Fibroblast of skin of scalp (primary cell): ENCODE measurements at places on chromosomes 12 and 14.

DNA sequence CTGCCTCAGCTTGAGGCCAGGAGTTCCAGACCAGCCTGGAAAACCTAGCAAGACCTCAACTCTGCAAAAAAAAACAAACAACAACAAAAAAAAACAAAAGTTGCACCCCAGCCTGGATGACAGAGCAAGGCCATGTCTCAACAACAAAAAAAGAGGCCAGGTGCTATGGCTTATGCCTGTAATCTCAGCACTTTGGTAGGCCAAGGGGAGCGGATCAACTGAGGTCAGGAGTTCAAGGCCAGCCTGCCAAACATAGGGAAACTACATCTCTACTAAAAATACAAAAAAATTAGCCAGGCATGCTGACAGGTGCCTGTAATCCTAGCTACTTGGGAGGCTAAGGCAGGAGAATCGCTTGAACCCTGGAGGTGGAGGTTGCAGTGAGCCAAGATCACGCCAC is 6.5 kb upstream of the SLC2A14 start:
- DNase-seq: no peak

GRCh38 chr14:99121319-99121875 is 150.6 kb downstream of the BCL11B start:
- no peak for DNase-seq

GRCh38 chr14:60161196-60162107 is 3.7 kb downstream of the DHRS7 start:
- no peak for DNase-seq

- no peak for DNase-seq
Measured at GRCh38 chr12:10110256-10110844, 11.6 kb upstream of the CLEC1A start.

DNA sequence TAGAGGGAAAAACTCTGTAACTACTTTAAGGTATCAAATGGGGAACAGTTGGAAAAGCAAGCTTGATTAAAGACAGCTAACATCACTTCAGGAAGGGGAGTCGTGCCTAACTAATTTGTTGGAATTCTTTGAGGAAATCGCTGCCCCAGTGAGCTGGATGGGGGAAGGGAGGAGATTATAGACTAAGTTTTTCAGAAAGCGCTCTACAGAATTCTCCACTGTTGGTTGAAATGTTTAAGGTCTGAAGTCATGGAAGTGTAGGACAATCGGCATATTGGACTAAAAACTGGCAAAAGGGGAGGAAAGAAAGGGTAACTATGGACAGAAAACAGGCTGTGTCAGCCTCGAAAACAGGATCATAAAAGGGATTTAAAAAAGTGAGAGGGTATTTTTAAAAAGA is 229.9 kb upstream of the HMGA2 start:
- peak; percentile 82 for DNase-seq

DNA sequence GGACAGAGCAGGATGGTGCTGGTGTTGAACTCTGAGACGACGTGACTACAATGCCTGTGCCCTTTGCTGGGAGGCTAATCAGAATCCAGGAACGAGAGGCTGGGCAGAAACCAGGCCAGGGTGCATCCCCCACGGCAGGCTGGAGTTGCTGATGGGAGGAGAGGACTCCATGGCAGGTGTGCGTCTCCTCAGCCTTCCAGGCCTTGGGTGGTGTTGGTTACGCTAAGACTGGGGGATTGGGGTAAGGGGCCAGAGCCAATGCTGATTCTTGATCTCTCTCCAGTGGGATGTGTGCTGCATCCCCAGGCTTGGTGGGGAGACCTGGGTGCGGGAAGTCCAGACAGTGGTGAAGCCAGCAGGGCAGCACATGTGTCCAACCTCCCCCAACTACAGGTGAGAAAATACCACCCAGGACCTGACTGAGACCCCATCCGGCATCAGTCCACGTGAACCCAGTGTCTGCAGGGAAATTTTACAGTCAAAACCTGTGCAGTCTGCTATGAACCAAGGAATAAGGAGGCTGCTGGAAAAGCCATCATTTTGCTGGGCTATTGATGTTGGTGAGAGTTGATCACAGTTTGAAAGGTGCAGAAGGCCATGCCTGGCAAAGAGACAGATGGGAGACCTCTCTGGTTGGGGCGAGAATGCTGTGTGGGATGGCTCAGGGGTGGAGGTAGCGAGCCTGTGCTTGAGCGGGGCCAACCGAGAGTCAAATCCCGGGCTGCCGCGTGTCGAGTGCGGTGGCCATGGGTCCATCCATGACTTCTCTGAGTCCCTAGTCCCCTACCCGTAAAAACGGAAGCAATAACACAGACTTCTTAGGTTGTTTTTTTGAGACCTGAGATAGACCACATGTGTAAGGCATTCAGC is 89.8 kb downstream of the NTF3 start:
- no peak for DNase-seq

- DNase-seq: no peak
Measured at GRCh38 chr14:106879241-106879640, 1352.9 kb downstream of the TMEM121 start.

DNA sequence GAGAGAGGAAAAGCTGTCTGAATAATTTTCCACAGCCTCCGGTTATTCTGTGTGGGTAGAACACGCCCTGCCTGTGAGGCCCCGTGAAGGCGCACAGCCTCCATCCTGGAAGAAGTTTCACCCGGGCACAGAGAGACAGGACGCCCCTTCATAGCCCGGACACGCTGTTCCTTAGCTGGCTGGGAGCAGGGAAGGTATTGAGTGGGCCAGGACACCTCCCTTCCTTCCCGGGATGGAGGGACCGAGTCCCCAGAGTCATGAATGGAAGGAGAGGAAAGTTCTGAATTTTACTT is 135.5 kb downstream of the GCH1 start:
- no peak for DNase-seq

DNA sequence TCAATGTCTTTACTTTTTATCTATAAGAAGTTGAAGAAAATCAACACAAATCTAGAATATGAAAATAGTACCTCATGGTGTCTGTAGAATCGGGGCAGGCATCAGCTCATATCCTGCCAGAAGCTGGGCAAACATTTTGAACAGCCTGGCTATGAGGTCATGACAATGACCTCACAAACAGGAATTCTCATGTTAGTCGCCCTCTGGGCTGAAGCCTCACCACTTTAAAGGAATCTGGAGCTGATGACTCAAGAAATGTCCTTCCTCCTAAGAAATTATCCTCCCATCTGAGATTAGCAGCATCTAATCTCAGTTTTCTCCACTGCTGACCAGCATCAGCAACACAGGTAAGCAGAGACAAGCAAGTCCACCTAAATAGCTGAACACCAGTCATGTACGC is 27.1 kb downstream of the CLIP1 start:
- DNase-seq: peak; percentile 78

- DNase-seq: no peak
Measured at GRCh38 chr12:99670635-99671034, 23.1 kb downstream of the GARIN6 start.

DNA sequence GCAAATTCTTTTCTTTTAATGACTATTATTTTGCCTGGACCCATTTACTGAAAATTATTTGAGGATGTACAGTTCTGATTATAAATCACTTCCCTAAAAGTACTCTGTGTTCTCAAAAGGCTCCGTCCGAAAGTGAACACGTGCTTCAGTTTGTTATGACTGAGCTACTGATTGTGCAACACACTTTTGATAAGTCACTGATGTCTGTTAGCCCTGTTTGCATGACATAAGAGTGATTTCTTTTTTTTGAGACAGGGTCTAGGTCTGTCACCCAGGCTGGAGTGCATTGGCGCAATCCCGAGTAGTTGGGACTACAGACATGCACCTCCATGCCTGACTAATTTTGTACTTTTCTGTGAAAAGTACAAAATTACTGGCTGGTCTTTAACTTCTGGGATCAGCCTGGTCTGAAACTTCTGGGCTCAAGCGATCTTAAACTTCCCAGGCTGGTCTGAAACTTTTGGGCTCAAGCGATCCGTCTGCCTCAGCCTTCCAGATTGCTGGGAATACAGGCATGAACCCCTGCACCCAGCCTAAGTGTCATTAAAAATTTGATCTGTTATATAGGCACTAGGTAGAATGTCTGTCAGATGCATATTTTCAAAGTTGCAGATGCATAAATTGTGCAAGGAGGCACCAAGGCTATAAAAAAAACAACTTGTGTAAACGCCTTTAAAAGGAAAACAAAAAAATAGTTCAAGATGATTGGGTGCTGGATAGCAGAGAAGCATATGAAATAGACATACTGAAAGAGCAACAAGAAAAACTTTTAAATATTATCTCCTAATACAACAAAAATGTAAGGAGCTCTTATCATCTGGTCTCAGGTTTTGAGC is 111.5 kb downstream of the SRGAP1 start:
- DNase-seq: no peak

GRCh38 chr14:85222341-85222740 is 307.6 kb upstream of the FLRT2 start:
- no peak for DNase-seq

- peak; percentile 34 for DNase-seq
Measured at GRCh38 chr14:94769391-94770250, at the start of gene GSC. GSC (minus strand) TSS chr14:94770113; CDS start chr14:94770015, 98 bp downstream.

GRCh38 chr14:93787465-93788292 is 606 bp downstream of the PRIMA1 start:
- no peak for DNase-seq

GRCh38 chr14:105143451-105144025 is 25.0 kb downstream of the JAG2 start:
- DNase-seq: no peak

- no peak for DNase-seq
Measured at GRCh38 chr14:105881021-105881930, 354.9 kb downstream of the TMEM121 start.

DNA sequence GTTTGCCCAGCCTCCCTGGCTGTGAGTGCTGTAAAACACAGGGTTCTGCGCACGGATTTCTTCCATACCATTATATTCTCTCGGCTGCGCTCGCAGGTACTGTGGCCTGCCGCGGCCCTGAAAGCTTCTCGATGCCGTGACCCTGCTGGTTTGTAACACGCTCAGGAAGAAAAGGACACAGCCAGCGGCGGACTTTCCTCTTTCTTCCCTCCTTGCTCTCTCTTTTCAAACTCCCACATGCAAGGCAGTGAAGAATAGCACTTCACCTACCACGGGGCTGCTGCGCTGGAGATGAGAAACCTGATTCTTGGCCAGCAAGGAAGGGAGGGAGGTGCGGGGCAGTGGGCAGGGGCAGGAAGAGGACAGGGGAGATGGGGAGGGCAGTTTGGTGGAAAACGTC is 130.2 kb downstream of the RBM19 start:
- DNase-seq: no peak

- DNase-seq: no peak
Measured at GRCh38 chr12:105733579-105733978, 403.1 kb downstream of the C12orf75 start.

GRCh38 chr12:6161124-6161882 is 36.8 kb upstream of the VWF start:
- peak; percentile 74 for DNase-seq

GRCh38 chr14:104877806-104878550 is 12.9 kb downstream of the CEP170B start:
- DNase-seq: no peak

- DNase-seq: no peak
Measured at GRCh38 chr14:101591582-101591981, 30.3 kb downstream of the DIO3 start.

DNA sequence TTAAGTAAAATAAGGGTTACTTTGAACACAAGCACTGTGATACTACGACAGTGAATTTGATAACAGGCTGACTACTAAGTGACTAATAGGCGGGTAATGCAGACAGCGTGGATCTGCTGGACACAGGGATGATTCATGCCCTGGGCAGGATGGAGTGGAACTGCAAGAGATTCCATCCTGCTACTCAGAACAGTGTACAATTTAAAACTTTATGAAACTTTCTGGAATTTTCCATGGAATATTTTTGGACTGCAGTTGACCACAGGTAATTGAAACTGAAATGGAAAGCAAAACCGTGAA is 46.0 kb downstream of the YEATS4 start:
- DNase-seq: peak; percentile 95

- no peak for DNase-seq
Measured at GRCh38 chr12:42364692-42365091, 38.7 kb downstream of the PPHLN1 start.

- DNase-seq: no peak
Measured at GRCh38 chr14:105526776-105527380, 495 bp downstream of the TMEM121 start.

DNA sequence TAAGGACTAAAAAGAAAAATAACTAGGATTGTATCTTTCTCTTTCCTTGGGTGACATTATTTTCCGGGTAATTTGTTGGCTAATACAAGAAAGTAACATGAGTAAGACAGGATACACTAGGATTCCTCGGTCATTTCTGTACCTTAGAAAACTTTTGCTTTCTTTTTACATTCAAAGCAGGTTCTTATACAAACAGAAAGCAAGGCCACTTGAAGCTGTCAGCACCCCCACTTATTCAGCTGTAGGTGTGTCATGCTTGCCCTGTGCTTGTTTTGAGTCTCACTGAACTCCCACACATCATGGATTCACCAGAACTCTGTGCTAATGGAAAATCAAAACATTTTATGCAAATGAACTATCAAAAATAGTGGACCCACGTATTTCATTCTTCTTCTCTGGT is 266.8 kb upstream of the CLEC14A start:
- no peak for DNase-seq

- no peak for DNase-seq
Measured at GRCh38 chr14:31842899-31843298, 234.2 kb upstream of the ARHGAP5 start.

- no peak for DNase-seq
Measured at GRCh38 chr14:68384335-68384734, 408.5 kb downstream of the ZFP36L1 start.

DNA sequence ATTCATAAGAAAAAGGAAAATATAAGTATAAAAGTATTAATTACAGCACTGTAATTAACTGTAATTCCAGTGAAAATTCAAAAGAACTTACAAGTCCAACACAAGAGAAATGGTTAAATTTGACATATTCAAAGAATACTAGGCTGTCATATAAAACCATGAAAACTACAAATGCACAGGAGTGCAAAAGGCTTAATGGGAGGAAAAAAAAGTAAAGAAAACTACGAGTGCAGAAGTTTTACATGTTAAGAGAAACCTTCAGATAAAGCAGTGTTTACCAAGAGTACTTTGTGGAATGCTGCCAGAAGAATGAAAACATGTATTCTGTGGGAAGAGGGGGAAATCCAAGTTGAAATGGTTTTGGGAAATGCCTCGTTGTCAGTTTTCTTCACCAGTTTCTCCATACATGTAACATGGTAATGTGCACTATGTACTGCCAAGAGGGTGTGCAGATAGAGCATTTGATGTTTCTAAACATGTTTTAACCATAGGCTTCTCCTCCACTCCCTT is 9.1 kb downstream of the HEATR5A start:
- DNase-seq: peak; percentile 29

DNA sequence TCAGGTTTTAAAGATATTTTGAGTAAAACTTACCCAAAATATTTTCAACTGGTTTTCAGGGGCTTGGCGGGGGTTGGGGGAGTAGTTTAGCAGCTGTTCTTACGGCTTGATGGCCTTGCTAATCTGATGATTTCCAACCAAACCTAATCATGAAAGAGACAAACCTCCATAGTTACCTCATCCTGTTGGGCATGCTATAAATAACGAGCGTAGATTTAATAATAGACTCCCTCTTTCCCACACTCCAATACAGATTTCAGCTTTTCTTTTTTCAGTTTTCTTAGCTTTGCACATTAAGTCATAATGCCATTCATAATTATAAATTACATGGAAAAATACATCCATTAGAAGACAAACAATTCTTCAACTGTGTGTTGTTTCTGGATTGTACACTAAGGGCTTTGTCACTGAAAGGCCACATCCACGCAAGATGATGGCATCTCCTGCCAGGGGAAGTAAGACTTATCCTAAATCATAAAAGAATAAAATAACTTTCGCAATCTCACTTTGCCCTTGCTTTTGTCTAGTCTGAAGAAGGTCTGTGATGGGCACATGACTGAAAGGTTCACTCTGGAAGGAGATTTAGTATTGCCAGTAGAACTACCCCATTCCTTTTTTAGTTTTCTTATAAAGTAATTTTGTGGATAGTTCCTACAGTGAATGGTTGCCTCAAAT is 23.2 kb downstream of the ITPR2 start:
- no peak for DNase-seq
